Large intestine (tissue), 12 donors: ENCODE measurements at places on chromosomes 1 and 21.

DNA sequence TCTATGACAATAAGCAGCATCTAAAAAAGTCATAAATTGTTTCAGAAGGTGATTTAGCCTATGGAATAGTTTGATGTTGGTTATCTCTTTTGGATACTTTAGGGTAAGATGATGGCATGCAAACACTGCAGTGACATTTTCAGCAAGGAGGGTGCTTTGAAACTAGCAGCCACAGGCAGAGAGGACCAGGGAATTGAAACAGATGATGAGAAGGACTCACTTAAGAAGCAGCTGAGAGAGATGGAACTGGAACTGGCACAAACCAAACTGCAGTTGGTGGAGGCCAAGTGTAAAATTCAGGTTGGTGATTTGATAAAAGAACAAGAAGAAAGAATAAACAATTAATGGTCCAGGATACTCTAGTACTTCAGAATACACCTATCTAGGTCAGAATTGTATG, 11.2 kb upstream of the CACYBP start:
- DNase-seq, result no peak

DNA sequence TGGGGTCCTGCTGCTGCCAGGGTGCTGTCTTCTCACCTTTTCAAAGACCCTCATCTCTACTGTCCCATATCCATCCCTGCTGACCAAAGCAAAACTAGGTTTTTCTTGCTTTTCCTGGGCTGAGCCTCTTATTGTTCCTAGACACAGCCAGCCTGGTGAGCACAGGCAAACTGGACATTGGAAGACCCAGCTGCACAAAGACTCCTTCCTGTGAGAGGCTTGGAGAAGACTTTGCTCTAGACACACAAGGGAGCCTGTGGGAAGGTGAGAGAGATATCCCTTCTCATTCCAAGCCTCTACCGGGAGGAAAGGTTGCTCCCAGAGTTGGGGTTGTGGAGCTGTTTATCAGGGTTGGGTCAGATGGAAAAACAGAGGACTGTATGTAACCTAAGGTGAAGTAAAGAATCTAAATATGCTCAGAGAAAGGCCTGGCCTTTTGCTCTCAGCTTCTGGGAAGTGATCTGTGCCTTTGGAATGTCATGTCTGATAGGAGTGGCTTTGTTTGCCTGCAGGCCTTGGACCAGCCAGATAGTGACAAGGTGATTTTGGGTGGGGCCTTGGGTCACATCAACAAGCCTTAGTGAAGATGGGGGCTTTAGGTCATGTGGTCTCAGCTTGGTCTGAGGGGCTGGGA, 87.6 kb upstream of the RUNX1 start:
- peak; percentile 84 for DNase-seq

DNA sequence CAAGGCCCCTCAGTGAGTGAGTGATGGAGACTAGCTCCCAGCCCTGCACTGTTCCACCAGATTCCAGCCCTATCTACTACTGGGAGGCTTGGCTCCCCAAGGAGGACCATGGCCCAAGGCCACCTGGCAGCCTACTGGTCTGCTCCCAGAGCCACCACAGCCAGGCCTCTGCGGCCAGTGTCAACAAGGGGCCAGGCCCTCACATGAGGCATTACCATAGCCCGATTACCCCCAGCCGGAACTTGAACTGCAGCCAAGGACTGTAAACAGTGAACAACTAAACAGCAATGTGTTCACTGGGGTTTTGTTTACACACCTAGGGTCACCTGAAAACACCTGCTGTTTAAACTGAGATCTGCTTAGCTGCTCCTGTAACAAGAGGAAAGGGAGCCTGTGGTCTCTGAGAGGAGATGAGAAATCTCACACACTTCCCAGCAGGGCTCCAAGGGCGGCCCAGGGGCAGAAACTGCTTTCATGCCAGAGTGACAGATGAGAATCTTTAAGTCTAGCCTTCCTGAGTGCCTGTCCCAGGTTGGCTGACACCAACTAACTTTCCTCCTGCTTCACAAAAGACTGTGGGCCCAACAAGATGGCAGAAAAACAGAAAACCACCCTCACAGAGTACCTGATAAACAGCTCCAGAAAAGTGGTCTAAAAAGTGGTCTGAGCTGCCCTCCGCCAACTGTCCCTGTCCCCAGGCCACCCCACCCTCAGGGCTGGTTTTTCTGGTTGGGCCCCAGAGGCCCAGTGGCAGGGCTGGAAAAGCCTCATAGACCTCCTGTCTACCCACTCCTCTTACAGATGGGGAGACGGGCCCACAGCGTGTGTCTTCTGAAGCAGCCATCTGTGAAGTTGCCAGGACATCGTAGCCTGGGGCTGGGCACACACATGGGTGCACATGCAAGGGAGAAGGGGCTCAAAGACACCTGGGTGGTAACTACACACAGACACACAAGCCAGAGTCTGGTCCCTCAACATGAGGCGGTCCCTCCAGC, 28.8 kb downstream of the MEF2D start:
- no peak for DNase-seq

- DNase-seq, result peak; percentile 22
Measured at GRCh38 chr1:165138960-165139359, 217.6 kb downstream of the LMX1A start.

DNA sequence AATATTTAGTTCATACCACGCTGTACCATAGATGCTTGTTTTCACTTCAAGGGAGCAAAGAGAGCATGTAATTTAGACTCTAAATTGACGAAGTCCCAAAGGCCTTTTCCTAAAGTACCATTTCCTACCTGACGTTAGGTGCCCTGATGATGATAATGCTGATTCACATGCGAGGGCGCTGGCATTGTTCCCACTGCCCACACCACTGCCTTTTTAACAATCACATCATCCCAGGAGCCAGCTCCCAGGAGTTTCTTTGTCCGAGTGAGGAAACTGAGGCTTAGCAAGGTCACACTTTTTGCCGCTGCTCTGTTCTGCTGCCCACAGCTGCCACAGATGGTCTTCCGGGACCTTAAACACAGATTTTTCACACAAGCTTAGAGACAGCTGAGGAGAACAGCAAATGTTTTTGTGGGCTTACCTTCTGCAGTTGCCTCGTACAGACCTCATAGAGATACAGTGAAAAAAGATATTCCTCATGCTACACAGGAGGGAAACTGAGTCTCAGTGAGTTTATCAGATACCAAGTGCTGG, 69.4 kb downstream of the EVA1C start:
- no peak for DNase-seq

DNA sequence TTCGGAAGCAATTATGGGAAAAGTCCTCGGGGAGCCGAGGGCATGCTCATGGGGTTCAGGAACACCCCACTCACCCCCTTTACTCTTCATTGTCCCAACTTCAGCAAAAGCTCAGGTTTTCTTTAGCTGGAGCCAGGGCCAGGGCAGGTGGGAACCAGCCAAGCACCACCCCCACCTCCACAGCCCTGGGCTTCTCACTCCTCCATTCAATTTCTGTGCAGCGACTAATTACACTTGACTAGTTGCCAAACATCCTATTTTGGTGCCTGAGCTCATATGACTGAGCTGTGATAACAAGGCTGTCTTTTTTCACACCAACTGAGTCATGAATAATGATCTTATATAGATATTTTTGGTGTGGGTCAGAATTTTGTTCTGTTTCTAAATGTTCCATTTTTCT, 257.2 kb upstream of the AJAP1 start:
- no peak for DNase-seq

- no peak for DNase-seq
Measured at GRCh38 chr1:53551428-53551995, 92.3 kb downstream of the DMRTB1 start.

GRCh38 chr1:212615201-212615470, 6.6 kb downstream of the ATF3 start:
- no peak for DNase-seq
